ENCODE measurements at places on chromosomes 6 and 20.

DNA sequence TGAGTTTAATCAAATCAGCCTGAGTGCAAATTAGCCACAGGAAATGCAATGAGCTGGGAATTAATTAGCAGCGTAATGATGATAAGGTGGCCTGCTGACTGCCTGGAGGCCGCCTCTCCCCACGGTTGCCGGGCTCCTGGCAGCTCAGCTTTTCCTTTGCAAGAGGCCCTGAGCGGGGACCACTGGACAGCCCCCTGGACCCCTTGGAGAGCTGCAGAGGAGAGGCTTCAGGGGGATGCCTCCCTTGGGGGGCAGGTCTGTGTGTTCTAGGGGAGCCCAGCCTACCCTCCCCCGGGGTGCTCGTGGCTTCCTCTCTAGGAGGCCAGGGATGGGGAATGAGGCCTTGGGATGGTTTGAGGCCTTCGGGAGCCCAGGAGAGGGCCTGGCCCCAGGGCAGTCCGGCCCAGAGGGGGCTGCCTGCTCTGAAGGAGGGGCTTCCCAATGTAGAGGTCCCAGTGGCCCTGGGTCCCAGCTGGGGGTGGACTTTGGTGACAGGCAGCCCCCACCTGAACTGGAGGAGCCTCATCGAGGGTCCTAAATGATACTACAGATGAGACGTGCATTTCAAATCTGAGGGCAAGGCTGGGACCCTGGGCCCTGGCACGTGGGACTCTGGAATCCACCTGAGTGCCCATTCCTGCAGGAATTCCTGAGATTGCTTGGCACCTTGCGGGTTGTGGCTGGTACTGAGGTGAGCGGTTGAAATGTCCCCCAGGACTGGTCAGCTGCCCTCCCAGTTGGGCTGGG lies 66.4 kb upstream of the BHLHE23 start:
- DNase-seq, result no peak

DNA sequence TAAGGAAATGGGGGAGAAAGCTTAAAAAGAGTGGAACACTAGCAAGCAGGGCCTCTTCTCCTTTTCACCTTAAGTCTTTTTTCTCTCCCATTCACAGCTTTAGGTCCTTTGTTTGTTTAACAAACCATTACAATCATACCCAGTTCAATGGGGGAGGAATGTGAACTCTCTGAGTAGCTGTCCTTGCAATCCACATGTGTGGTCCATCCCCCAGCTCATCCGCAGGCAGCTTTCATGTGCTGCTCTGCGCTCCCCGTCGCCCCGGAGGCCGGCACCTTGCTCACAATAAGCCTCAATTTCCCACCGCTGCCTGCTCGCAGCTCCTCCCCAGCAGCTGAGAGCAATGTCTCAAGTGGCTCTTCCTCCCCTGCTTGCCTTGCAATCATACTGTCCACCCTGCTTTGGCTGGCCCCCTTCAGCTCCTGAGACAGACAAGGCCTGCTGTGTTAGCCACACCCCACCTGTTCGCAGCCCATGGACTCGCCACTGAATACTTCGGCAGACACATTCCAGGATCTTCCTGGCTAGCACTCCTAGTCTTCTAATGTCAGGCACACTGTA lies 49.1 kb downstream of the PLAGL1 start:
- DNase-seq, result no peak

- DNase-seq, result no peak
Observed at GRCh38 chr20:32731882-32732266, 11.4 kb downstream of the COMMD7 start.

DNA sequence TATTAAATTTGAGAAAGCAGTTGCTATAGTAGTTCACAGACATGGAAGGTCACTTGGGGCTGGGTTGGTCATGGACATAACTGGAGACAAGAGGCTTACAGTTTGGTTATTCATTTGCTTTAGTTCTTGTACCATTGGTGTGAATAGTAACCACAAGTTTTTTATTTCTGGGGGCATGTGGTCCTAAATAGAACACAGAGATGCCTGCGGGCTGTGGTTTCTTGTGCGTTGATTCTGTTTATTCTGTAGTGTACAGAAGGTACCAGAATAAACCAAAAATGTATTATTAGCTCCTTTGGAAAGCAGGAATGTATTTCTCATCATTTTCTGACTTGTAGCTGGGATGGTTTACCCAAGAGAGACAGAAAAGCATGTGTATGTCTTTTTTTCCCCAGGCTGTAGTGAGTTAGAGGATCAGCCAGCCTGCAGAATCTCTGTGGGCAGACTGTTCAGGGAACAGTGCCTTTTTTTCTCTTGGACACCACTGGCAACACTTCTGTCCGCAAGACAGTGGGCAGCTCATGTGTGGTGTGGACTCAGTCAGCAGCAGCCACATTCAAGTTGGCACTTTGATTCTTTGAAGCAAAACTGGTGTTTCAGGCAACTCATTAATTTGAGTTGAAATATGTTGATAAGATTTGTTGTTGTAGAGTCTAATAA lies 122.1 kb downstream of the LRRC1 start:
- no peak for DNase-seq

GRCh38 chr6:39471954-39472659 lies 149.6 kb upstream of the KCNK16 start:
- no peak for DNase-seq

DNA sequence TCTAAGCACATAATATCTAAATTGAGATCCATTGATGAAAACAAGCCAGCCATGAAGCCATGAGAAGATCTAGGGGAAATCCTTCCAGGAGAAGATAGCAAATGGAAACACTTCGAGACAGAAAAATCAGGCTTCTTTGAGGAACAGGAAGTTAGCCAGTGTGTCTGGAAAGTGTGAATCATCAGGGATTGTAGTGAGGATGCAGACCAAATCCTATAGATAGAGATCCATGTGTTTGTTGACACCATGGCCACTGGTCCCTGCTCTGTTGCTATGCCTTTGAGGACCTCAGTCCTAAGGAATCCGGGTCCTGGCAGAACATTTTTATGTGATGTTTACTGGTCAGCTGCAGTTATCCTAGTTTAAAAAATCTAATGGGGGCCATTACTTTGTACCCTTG lies 6.6 kb upstream of the ELOVL2 start:
- no peak for DNase-seq

DNA sequence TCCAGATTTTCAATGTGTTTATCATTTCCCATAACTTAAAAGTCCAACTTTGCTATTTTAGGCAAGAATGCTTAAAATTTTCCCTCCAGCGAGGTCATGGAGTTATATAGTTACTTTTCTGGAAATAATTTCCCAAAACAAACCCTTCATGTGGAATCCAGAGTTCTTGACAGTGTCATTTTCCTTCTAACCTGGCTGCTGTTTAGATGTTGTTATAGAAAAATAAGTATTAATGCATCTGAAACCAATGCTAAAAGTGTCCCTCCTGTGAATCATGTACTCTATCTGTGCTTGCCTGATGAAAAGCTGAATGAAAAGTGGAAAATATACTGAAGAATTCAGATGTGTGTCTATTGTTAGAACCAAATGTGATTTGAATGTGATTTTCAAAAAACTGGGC lies 245.3 kb upstream of the HSF2 start:
- no peak for DNase-seq

Measured in stimulated activated CD4-positive, alpha-beta T cell treated with anti-CD3 and anti-CD28 coated beads, Interleukin-4, amount 100 ng/mL, for 4 hours (primary cell).